Stimulated activated CD8-positive, alpha-beta memory T cell treated with anti-CD3 and anti-CD28 coated beads, Interleukin-7, amount 100 ng/mL, for 1 hour (primary cell): ENCODE measurements at places on chromosomes 7 and 10.

DNA sequence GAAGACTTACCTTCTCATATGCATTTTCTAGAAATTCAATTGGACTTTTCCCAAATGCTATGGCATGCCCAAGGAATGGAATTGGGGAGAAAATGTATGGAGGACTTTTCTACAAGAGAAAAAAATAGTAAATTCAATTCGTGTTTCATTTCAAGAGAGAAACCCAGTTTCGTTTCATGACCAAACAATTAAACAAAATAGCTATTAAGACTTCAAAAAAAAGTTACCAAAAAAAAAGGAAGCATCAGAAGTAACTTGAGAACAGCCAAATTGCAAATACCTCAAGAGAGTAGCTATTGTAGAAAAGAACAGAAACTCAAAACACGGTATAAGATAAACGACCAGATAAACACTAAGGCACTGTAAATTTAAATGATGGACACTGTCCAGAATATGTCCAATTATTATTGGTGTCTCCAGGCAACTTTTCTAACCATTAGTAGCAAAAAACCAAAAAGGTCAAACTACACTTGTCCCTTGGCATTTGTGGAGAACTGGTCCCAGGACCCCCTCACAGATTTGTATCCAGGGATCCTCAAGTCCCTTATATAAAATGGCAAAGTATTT, 2.4 kb downstream of the CYP51A1 start:
- no peak for DNase-seq

DNA sequence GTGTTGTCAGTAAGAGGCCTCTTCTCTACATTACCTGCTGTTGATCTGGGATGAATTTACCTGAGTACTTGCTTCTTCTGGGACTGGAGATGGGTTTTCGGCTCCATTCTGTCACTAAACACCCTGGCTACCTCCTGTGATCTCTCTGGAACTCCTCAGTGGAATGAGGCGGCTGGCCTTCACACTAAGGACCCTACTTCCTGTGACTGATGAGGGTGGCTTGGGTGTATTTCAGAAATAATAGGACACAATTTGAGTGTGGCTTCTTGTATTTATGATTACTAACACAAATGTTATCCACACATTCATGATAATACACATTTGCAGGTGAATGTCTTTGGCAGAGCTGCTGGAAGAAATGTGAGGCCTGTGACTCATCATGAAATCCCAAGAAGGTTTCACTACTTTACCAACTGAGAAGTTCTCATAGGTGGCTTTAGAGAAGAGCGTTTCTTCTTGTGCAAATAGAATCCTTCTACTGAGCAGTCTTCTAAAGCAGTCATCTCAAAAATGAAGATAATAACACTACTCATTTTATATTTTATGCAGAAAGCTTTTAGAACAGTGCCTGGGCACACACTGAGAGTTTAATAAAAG, 21.3 kb upstream of the EVX1 start:
- DNase-seq, result no peak

- DNase-seq, result no peak
These were observed 11.3 kb downstream of the FAM221A start for GRCh38 chr7:23691320-23691719.

DNA sequence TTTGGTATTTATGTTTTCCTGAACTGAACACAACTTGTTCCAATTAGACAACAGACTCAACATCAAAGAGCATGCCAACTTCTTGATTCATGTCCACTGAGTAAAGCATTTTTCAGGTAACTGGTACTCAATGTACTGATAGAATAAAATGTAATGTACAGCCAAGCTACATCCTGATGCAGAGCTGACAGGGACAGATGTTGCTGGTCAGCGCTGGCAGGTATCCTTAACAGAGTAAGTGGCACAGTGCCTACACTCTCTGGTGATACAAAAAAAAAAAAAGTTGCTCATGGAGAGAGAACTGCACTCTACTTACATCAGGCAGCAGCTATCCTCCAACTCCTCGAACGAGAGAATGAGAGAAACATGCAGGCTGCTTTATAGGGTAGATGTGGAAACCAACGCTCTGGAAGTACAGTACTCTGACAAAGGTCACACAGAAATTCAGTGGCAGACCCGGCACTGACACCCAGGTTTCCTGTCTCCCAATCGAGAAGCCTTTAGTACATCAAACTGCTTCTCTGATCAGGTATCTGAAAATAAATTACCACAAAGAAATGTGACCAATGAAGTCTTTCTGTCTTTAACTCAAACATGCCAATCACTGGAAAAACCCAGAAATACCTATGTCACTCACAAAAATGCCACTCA, 4.6 kb downstream of the ITGB1 start:
- DNase-seq, result no peak

DNA sequence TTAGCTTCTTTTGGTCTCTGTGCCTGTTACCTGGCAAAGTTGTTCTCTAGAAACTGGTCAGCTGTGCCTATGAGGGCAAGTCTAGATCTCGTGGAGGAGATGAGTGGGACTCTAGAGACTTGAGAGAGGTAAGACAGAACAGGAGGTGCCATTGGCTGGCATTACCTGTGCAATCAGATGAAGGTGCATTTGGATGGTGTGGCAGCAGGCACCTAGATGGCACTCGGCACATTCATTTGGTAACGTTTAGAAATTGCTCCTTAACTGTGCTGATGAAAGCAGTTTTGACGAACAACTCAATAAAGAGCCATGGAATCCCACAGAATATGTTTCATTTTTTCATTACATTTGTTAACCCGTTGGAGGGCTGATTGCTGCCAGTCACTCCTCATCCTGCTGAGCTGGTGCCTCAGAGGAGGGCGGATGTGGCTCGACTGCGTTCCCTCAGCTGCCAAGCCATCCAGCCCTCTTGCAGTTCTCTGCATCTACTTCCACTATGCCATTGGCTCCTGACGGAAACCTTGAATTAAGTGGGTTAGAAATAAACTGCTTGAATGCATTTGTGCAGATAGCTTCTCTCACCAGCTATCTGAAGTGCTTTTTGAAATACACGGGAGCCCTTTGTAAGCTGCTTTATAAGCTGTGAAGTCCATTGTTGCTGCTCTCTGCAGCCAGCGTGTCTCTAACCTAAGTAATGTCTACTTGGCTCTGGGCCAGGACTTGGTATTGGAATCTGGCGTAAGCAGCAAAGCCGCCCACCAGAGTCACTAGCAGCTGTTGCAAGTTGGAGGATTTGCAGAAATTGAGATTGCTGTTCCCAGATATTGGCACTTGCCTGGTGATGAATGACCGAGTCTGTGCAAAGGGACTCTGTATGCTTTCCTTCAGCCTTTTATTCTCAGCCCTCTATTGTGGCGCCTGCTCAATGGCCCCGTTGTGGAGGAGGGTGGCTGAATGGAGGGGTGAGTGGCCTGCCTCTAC, 87.4 kb downstream of the LRRC4 start:
- DNase-seq, result no peak

DNA sequence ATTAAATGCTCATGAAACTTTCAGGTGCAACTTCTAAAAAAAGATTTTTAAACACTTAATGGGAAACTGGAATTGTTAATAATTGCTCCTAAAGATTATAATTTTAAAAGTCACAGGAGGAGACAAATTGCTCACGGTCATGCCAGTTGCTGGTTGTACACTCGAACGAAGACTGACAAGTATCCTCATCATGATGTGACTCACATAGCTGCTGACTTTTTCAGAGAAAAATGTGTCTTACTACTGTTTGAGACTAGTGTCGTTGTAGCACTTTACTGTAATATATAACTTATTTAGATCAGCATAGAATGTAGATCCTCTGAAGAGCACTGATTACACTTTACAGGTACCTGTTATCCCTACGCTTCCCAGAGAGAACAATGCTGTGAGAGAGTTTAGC, 79.3 kb downstream of the ITGB8 start:
- DNase-seq, result no peak

DNA sequence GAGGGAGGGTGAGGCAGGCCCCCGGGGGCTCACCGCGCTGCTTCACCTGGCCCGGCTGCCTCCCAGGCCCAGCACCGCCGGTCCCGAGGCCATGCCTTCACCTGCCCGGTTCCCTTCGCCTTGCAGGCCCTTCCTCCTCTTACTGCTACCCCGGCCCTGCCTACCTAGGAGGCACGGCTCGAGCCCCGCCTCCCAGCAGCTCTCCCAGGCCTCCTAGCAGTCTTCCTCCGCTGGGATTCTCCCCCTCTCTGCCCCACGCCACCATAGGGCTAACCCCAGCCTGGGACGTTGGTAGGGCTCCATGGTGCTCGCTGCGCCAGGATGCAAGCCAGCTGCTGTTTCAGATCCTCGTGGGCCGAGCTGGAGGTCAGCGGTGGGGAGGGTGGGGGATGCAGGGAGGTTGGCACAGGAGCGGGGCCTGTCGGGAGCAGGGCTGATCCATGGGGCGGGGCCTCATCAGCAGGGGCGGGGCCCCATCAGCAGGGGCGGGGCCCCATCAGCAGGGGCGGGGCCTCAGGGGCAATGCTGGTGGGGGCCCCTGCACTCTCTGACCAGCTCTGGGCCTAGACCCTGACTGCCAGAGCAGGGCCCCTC, 63.3 kb downstream of the RASGEF1A start:
- DNase-seq, result no peak
